Tibial nerve (tissue), 4 donors: ENCODE measurements at places on chromosomes 5 and 9. TPM values are rescaled to one million over a fixed set of nuclear protein-coding genes. Genes with fewer than 3 reads are reported as not detected.

- no peak for DNase-seq
These were observed 20.6 kb downstream of the OR2V2 start for GRCh38 chr5:181167814-181168488.

DNA sequence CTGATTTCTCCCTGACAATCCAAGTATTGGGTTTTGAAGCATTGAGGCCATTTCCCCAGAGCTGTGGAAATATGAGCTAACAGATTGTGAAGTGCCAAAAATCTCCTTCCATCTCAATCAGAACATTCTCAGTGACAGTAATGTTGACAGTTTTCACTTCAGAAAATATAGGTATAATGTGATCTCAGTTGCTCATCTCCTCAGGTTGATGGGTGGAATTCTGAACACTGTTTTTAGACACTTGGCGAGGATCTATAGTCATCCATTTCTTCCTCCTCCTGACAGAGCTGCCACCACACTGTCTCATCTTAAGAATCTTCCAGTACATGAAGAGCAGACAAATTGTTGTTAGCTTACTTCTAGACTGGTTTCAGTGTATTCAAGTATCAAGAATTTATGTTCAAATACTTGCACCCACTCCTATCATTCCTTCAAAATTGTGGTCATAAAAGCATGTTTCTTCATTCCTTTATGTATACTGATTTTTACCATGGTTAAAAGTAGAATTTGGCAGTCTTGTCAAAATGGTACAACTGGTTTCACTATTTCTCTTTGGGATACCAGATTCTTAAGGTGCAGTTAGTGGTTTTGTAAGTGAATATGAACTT lies 199.7 kb upstream of the TLE4 start:
- no peak for DNase-seq

DNA sequence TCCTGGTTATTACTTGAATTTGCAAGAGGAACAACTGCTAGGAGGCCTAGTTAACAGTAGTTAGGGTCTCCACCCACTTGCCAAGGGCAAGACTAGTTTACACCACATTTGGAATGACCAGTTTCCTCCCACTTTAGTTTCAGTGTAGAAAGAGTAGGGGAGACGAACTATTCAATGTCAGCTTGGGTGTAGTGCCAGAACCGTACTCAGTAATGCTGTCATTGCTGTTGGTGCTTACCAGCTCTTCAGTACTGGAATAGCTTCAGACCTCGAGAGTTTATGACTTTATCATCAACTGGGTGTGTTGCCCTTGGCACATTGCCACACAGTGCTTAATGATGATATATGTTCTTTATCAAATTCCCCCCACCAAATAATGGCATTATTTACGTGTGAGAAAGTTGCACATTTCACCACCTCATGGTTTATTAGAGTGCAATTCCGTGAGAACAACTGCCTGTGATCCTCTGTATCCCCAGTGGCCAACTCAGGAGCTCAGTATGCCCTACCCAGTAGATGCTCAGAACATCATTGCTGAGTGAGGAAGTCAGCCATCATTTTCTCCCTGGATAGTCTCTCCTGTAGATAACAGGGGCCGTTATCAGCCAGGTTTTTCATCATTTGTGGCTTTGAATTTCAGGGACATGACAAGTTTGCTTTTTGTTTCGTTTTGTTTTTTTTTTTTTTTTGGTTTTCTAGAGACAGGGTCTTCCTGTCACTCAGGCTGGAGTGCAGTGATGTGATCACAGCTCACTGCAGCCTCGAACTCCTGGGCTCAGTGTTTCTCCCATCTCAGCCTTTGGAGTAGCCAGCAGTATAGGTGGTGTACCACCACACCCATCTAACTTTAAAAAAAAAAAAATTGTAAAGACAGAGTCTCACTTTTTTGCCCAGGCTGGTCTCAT lies 67.3 kb downstream of the DOCK8 start:
- no peak for DNase-seq

DNA sequence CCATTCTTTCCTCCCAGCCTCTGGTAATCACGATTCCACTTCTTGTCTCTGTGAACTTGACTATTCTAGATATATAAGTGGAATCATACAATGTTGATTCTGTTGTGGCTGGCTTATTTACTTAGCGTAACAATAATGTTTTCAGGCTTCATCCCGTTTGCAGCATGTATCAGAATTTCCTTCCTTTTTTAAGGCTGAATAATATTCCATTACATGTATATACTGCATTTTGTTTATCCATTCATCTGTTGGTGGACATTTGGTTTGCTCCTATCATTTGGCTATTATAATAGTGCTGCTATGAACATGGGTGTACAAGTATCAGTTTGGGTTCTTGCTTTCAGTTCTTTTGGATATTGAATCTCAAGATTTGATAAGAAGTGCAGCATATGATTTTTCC lies 239.7 kb upstream of the ZNF608 start:
- DNase-seq: no peak

GRCh38 chr5:35665096-35665495 lies 47.4 kb downstream of the SPEF2 start:
- DNase-seq: no peak

CARD6 gene
- 7.6 TPM for total RNA-seq

PRRX2 gene
- 9.6 TPM for total RNA-seq
